ENCODE measurements at places on chromosomes 1 and 21.

- DNase-seq: no peak
These were observed 35.7 kb upstream of the GPR88 start for GRCh38 chr1:100502052-100502792.

- no peak for DNase-seq
These were observed 210.3 kb downstream of the TOMM20 start for GRCh38 chr1:234918181-234918841.

DNA sequence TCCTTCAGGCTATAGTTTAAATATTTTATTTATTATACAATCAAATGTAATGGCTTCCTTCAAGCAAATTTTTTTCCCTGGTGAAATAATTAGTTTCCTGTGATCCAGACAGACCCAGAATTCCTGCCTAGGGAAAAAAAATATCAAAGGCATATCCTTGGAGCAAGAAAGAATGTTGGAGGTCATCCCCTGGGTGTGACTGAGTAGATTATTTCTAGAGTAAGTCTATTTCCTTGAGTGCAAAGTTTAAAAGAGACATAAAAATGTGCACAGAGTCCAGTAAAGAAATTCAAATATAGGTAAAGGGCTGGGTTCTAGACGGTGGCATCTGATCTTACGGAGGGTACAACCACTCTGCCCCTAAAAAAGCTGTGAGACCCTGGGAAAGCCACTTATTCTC, 32.2 kb upstream of the SAMD13 start:
- DNase-seq: no peak

GRCh38 chr1:41328780-41329640, 32.2 kb upstream of the FOXO6 start:
- DNase-seq: no peak

GRCh38 chr1:24373044-24373443, 40.5 kb downstream of the STPG1 start:
- no peak for DNase-seq

Measured in stimulated activated CD4-positive, alpha-beta T cell treated with anti-CD3 and anti-CD28 coated beads, Interleukin-2, amount 100 ng/mL, for 48 hours (primary cell).